ENCODE measurements at places on chromosomes 1 and 21.

GRCh38 chr1:205444931-205445645 lies 10.8 kb downstream of the BLACAT1 start:
- DNase-seq: peak; percentile 100

GRCh38 chr1:36239941-36240637 lies 15.8 kb downstream of the THRAP3 start:
- DNase-seq: peak; percentile 84

GRCh38 chr1:202954057-202954745 lies 3.9 kb downstream of the ADIPOR1 start:
- no peak for DNase-seq

GRCh38 chr1:193841857-193842256 lies 655.4 kb upstream of the B3GALT2 start:
- no peak for DNase-seq

- DNase-seq: no peak
Measured at GRCh38 chr1:119371815-119372214, 3.2 kb downstream of the HAO2 start.

- peak; percentile 68 for DNase-seq
Measured at GRCh38 chr1:36134505-36135329, 9.7 kb upstream of the COL8A2 start.

All from WERI-Rb-1 (cell line).